ENCODE measurements at places on chromosomes 1 and 21.

GRCh38 chr1:8378981-8379470 is 61.1 kb downstream of the SLC45A1 start:
- DNase-seq: no peak

DNA sequence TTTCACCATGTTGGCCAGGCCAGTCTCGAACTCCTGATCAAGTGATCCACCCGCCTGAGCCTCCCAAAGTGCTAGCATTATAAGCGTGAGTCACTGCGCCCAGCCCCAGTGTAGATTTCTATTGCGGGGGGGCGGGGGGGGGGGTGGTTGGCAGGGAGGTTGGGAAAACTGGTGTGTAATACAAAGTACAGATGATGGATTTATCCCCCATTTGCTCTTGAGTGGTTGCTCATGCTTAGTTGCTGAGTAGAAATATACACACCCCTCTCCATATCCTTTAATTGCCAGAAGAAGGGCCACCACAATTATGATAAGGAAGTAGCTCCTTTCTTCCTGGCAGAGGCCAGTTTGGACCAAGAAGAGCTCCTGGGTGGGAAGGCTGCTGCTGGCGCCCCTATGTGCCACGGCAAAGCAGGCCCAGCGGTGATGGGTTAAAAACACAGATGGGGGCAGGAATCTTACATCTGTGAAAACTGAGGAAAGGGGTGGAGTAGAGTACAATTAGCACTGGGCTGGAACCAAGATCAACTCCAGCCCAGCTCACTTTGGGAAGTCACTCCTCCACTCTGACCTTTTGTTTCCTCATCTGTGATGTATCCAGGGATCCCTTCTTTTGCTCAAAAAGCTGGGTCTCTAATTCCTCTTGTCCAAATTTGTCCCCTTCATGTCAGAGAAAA is 55.2 kb downstream of the MRPL37 start:
- DNase-seq: no peak

DNA sequence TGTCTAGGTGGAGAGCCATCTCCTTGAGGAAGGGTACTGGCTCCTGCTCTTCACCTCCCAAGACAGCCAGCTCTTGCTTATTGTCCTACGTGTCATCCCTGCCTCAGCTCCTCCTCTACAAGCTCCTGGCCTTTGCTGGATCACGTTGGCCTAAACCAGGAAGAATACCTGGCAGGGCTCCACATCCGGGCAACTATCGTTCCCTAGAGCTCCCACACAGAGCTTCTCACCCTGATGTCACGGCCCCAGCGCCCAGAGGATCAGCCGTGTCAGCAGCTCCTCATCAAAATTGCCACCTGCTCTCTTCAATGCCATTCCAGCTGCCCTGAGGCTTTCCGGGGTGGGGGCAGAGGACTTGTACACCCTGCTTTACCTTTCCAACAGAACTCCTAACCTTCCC is 1.9 kb upstream of the TPM3 start:
- DNase-seq: peak; percentile 29

DNA sequence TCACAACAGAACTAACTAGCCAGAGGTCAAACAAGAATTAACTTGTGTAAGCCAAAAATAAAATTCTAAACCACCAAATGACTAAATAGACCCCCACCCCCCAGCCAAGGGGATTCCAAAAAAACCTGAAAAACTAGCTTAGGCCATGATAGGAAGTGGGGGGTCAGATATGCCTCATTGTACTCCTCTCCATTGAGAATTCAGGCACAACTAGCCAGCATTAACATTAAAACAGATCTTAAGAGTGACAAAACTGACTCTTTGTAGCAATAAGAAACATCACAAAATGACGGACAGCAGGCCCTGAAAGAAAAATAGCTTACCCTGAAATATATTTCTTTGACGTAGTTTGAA is 103.0 kb upstream of the ETV3 start:
- no peak for DNase-seq

GRCh38 chr1:244154872-244155531 is 103.9 kb downstream of the ZBTB18 start:
- no peak for DNase-seq

DNA sequence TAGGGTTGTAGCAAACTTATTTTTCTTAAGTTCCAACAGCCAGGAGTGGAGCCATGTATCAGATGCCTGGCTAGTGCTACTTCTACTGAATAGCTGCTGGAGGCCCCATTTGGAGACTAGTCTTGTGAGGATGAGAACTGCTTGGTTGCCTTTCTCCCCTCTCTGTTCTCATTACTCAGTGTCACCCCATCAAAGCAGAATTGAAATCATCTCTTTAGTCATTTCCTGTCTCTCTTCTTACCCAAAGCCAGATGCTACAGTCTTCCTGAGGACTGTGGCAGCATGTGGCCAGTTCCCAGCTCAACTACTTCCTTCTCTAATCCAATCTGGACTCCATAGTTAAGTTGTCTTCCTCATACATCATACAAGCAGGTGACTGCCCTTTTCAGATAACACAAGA is 197.5 kb downstream of the BRINP2 start:
- DNase-seq: no peak

- DNase-seq: peak; percentile 48
Measured at GRCh38 chr1:10755970-10756521, 40.4 kb downstream of the CASZ1 start.

- DNase-seq: no peak
Measured at GRCh38 chr1:203307641-203308126, 2.4 kb downstream of the BTG2 start.

DNA sequence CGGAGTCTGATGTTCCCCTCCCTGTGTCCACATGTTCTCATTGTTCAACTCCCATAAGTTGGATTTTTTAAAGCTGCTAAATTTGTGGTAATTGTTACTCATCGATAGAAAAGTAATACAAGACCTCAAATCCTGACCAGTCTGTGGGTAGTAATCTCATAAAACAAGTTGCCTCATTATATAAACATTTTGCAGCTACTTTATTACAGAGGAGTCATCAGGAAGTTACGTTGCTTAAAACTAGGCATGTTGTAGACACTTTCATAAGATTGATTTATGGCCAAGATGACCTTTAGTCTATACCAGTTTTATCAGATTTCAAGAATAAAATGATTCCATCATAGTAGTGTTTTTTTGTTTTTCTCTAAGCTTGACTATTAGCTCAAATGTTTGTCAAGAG is 208.8 kb downstream of the GIPC2 start:
- DNase-seq: no peak

DNA sequence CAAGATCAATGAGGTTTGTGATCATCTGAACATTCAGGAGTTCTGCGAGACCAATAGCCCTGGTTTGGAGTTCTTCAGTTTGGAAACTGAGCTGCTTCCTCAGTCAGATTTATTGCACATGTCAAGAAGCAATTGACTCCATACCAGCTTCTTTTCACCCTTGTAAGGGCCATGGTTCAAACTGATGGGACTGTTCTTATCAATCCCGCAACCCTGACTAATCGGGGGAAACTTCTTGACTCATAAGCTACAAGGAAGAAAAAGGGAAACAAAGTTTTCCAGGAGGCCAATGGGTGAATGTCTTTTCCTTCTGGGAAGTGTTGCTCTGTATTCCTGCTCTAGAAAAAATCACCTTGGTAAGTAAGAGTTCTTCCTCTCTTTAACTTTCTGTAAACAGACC is 187.9 kb downstream of the MIS18A start:
- DNase-seq: no peak

DNA sequence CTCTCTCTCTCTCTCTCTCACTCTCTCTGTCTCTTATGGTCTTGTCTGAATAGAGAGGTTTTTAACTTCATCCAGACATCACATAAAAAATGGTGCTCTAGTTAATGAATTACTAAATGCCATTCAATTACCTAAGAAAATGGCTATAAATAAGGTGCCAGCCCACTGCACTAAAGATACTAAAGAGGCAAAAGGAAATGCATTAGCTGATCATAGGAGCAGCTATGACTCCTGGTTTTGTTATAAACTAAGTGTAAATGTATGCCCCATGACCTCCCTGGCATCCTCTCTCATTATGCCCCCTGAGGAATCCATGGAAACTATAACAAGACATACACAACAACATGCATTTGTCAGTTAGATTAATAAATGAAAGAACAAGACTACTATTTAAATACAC is 57.5 kb upstream of the PDC start:
- no peak for DNase-seq

GRCh38 chr1:23868557-23869016 is 497 bp upstream of the FUCA1 start:
- no peak for DNase-seq

DNA sequence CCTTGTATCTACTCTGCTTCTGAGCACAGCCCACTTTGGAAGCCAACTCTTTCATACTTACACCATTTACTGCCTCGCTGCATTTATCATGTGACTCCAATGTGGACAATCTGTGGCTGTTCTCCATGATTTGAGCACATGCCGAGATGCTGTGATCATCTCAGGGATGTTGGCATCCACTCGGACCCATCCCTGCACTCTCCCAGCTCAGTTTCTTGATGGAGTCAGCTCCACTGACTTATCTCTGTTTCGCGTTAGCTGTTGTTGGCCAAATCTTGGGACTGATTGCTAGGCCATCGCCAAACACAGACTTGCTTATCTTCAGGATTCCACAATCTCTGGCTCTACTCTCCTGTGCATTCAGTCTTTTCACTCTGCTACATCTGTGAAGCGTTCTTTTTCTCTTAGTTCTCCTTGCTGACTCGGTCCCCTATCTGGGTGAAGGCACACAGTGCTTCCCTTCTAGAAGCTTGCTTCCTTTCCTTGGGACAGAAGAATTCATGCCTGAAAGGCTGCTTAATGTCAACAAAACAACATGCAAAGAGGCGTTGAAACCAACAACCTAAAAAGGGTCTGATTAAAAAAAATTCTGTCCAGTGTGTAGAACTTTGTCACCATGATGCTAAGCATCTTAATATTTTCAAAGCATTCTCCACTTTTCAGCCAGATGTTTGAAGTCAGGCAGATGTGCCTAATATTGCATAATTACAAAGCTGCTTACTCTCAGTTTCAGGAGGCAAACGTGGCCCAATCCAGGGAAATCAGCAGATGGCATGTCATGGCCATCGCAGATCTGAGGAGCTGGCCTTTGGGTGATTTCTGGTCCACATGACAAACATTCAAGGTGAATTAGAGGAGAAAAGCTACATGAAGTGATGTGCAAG is 120.7 kb downstream of the NGF start:
- DNase-seq: no peak

DNA sequence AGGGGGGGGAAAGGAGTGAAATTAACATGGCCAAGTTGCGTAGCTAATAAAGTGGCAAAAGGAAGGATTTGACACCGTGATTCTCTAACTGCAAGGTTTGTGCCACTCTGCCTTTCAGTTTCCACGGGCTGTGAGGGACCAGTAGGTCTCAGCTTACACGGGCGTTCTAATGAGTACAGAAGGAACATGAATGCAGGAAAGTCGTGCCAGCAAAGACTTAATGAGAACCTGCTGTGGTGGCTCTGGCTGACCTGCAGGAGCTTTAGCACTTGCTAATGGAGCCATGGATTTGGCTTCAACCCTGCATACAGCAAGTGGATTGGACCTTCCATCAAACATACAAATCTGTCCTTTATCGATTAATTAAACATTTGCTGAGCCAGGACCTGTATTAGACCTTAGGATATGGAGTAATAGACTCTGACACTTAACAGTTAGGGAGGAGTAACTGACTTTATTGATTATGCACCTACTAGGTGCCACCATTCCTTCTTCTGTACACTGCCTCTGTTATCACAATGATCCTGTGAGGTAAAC is 15.1 kb upstream of the PITHD1 start:
- no peak for DNase-seq

DNA sequence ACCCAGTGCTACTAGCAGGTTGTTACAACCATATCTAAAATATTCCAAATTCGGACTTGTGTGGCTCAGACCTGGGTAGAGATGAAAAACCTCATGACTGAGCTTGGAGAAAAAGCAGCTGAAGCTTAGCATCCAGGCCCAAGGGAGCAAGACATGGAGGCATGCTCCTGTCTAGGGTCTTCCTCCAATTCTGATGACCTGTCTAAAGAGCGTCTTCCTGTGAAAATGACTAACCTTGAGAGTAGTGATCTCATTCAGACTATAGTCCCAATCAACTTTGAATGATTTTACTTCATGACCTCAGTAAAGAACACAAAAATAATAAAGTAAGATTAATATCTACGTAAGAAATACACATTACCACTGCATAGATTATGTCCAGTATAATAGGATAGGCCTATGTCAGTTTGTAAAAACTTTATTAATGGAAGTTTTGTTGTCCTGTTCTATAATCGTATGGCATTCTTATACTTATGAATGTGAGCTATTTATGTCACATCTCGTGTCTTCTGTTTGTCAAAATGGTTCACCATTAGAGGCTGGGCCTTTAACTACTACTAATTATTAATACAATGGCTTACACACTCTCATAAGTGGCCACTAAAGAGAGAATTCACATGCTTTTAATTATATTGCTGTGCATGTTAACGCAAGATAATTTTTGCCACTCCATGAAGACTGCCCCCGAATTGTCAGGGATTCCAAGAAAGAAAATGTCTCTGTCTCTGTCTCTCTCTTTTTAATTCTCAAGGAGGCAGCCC is 201.3 kb downstream of the NCAM2 start:
- DNase-seq: no peak

DNA sequence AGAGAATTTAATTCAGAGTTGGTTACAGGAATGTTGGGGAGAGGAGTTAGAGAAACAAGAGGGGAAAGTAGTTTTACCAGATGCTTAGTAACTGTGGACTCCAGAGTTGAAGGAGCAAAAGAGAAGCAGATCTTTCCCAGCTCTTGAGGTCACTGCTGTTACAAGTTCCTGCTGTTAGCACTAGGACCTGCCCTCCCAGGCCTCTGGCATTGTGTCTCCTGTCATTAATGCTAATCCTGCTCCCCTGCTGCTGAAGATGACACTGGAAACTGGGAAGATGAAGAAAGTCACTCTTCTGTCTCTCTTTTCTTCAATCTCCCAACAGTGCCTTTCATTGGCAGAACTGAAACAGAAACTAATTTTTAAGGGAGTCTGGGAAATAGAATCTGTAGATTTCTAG is 845.6 kb downstream of the ADGRL2 start:
- DNase-seq: no peak

DNA sequence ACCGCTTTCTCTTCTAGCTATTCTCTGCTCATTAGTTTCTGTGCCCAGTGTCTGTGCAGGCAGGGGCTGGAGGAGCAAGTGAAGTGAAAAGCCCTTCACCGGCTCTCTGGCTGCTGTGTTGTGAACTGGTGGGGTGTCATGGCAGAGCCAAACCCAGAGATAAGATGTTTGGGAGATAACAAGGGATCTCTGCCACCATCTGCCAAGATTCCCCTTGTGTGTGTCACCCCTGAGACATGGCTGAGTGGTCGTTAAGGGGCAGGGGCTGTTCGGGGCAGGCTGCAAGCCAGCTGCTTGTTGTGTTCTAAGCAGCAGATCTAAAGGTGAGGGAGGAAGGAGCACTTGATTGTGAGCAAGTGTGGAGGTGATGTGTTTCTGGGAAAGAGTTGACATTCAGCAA is 24.5 kb downstream of the CNIH3 start:
- DNase-seq: no peak

- no peak for DNase-seq
Measured at GRCh38 chr1:91613595-91613994, 112.9 kb downstream of the CDC7 start.
